ENCODE measurements at places on chromosomes 7 and 10.

GRCh38 chr7:108973075-108973474 is 403.4 kb downstream of the DNAJB9 start:
- no peak for DNase-seq

- DNase-seq: no peak
Measured at GRCh38 chr10:89367529-89367928, 10.3 kb upstream of the IFIT1B start.

GRCh38 chr7:116234517-116235200 is 24.3 kb downstream of the TES start:
- no peak for DNase-seq

GRCh38 chr7:76246804-76247389 is 45.2 kb downstream of the SRRM3 start:
- DNase-seq: no peak

DNA sequence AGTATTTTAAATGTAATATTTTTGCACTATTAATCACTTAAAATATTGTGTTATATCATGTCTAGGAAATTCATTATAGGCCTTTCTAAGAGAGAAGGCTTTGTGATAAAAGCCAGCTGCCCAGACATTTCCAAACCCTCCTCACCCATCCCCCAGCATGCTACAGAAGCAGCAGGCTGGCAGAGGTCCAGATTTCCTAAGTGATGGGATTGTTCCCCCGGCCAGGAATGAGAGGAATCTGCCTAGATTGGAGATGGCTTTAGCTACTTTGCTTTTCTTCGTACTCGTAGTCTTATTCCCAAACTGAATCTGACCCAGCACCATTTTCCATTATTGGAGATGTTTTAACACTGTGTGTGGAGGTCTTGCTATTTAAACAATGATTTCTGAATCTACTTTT is 29.4 kb downstream of the CDK14 start:
- no peak for DNase-seq

DNA sequence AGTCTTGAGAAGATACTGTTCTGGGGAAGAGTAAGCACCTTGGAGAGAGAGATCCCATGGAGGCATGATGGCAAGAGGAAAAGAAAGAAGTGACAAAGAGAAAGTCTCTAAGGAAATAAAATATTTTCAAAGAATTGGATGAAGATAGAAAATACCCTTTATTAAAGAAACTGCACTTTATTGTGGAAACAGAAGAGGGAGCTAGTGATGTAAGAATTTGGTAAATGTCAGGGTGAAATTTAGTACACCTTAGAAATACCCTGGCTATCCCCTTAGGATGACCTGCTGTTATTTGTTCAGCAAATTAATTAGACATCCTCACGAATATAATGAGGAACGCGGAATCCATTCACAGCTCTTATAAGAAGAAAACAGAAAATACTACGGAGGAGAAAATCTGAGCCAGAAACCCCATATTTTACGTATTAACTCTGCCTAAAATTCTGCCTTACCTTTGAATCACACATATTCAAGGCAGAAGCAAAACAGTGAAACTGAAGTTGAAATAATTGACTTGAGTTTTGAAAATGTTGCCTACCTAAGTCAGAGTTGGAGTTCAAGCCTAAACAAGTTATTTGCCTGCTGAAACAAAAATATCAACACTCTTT is 90.7 kb downstream of the TFPI2 start:
- DNase-seq: no peak

GRCh38 chr10:75202321-75203045 is 8.1 kb upstream of the VDAC2 start:
- DNase-seq: no peak

- DNase-seq: no peak
Measured at GRCh38 chr7:66331883-66332282, 126.7 kb downstream of the TPST1 start.

- DNase-seq: no peak
Measured at GRCh38 chr10:2079603-2080078, 342.3 kb upstream of the ADARB2 start.

DNA sequence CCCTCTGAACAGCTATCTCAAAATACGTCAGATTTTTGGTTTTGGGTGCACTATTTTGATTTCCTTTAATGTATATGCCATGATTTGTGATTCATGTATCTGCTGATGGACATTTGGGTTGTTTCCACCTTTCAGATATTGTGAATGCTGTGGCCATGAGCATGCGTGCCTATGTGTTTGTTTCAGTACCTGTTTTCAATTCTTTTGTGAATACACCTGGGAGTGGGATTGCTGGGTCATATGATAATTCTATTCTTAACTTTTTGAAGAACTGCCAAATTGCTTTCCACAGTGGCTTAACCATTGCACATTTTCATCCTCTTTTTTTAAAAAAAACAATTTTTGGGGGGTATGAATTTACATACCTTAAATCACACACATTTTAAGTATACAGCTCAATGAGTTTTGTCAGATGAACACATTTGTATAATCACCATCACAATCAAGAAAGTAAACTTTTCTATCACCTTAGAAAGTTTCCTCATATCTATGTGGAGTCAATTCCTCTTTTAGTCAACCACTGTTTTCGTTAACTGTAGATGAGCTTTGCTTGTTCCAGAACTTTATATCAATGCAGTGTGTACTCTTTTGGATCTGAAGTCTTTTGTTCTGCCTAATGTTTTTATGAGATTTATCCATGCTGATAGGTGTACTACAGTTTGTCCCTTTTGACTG is 36.9 kb downstream of the CYP26A1 start:
- no peak for DNase-seq

- DNase-seq: no peak
Measured at GRCh38 chr7:11437994-11438393, 394.0 kb downstream of the THSD7A start.

- DNase-seq: no peak
Measured at GRCh38 chr7:4286351-4286750, 395.7 kb upstream of the FOXK1 start.

DNA sequence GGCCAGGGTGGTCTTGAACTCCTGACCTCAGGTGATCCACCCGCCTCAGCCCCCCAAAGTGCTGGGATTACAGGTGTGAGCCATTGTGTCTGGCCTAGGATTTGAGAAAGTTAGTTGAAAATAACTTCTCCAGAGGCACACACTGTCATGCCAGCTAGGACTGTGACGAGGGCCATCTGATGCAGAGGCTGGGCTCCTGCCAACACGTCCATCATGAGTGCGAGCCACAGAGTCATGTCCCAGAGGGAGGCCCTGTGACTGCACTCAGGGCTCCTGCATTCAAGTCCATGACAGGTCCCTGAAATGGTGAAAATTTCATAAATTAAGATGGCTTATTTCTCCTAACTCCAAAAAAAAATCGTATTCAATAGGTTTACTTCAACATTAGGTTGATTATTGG is 17.1 kb downstream of the C10orf120 start:
- no peak for DNase-seq

DNA sequence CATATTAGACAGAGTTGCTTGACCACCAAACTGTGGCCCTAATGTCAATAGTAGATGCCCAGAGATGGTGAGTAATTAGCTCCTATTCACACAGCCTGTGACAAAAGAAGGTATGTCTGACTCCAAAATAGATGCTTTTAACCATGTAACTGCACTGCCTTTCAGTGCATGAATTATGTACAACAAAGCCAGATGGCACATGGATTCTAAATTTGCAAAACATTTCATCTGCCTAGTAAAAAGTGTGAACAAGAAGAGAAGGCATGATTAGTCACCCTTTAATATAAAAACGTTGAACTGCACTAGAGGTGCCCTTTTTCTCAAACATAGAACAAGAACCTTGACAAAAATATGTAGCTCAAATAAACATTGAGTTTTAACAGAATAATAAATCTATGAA is 35.5 kb upstream of the PTPRZ1 start:
- no peak for DNase-seq

- no peak for DNase-seq
Measured at GRCh38 chr10:15244635-15245197, 76.2 kb upstream of the NMT2 start.

GRCh38 chr10:13773043-13773442 is 186.3 kb downstream of the PRPF18 start:
- DNase-seq: no peak

GRCh38 chr10:71769279-71769823 is 4.0 kb downstream of the VSIR start:
- no peak for DNase-seq

GRCh38 chr7:17580141-17580540 is 281.7 kb downstream of the AHR start:
- no peak for DNase-seq

GRCh38 chr10:121036431-121036830 is 185.3 kb downstream of the WDR11 start:
- DNase-seq: no peak

- no peak for DNase-seq
Measured at GRCh38 chr7:66732439-66732838, 8.1 kb upstream of the RABGEF1 start.

DNA sequence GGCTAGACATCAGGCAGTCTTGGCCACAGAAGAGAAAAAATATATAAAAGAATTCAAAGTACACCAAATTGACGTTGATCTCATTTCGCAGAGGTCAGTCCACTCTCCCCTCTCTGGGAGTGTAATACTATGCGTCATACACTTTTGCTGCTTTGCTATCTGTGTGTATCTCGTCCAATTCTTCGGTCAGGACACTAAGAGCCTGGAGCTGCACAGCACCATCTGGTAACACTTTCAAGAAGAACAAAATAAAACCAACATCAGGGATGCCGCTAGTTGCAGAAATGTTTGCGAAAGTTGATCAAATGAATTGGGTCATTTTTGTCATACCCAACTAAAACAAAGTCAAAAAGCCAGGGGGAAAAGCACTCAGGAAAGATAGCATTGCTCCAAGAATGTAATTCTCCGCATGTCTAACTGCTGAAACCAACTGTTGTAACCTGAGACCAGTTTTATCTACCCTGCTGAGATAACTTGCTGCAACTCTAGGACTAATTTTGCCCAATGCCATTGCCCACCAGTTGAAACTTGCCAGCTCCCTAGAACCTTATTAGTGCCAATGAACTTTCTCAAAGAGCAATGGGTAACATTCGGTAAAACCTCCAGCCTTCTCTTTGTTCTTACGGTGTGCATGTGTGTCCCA is 23.0 kb downstream of the TMEM176A start:
- no peak for DNase-seq

DNA sequence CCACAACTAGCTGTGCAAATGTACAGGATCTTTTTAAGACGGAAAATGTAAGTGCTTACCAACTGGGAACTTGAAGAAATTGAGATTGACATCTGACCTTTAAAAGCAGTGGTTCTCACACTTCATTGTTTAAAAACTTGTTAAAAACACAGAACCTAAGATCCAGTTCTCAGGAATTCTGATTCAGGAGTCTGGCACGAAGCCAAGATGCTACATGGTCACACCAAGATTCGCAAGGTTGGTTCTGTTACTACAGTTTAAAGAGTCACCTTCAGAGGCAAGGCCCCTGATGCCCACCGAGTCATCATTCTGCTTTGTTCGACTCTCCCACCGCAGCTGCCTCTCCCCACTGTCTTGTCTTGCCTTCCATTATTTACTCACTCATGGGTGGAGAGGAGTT is 113.3 kb downstream of the GLI3 start:
- no peak for DNase-seq

- no peak for DNase-seq
Measured at GRCh38 chr7:54333952-54334351, 208.2 kb upstream of the VSTM2A start.

GRCh38 chr7:3215624-3216585 is 85.1 kb upstream of the SDK1 start:
- no peak for DNase-seq

DNA sequence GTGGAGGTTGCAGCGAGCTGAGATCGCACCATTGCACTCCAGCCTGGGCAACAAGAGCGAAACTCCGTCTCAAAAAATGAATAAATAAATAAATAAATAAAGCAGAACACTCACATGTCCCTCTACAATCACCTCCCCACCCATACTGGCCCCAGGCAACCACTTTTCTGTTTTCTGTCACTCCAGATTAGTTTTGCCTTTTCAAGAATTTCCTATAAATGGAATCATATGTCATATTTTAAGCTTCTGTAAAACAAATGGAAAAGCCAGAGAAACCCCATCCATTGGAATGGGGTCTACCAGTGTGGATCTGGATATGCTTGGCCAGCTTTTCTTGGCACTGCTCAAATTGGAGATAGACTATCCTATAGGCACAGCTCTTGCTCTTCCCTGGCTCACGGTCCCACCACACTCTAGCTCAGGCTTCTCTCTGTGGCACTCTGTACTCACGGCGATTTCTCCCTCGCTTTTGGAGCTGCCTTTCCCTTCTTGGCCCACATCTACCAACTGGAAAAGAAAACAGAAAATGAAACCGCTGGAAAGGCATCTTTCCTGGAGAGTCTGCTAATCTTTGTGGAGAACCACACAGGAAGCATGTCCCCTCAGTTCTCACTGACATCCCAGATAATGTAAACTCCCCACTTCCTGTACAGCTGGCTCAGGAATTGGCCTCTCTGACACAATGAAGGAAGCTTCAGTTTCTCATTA is 210.1 kb downstream of the JCAD start:
- DNase-seq: no peak

DNA sequence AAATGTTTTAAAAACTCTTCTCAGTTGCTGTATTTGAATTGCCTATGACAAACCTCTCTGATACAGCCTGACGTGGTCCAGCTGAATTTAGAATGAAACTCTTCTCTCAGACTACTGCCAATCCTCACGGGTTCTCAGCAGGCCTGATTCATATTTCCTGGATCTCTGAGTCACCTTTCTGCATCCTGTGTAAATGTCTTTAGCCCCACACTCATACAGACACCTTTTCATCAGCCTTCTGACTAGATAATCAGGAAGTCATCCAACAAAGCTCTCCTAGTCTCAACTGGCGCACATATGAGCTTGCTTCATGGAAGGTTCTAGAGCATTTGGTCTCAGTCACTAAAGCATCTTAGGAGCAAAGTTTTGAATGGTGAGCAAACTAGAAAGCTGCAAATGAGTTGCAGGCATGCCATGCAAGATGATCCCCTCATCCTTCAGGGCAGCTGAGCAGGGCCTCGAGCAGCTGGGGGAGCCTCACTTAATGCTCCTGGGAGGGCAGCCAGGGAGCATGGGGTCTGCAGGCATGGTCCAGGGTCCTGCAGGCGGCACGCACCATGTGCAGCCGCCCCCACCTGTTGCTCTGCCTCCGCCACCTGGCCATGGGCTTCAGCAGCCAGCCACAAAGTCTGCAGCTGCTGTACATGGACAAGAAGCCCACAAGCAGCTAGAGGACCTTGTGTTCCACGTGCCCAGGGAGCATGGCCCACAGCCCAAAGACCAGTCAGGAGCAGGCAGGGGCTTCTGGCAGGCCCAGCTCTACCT is 182.8 kb downstream of the ARHGAP12 start:
- DNase-seq: no peak

DNA sequence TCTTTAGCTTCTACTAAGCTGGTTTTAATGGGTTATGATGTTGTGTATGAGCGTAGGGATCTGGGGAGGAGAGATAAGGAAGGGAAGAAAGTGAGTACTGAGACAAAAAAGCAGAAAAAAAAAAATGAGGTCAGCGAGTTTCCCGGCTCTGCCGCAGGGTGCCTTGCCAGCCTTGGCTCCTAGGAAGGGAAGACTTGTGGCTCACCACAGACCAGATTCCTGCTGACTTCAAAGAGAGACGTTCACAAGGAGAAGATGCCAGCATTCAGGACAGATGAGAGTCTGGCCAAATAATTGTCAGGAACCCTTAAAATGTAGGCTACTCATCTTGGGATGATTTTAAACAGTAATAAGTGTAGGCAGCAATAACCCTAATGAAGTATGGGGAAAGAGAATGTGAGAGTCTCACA is 11.4 kb upstream of the FAS start:
- no peak for DNase-seq
